ENCODE measurements at places on chromosomes 3 and 15.

DNA sequence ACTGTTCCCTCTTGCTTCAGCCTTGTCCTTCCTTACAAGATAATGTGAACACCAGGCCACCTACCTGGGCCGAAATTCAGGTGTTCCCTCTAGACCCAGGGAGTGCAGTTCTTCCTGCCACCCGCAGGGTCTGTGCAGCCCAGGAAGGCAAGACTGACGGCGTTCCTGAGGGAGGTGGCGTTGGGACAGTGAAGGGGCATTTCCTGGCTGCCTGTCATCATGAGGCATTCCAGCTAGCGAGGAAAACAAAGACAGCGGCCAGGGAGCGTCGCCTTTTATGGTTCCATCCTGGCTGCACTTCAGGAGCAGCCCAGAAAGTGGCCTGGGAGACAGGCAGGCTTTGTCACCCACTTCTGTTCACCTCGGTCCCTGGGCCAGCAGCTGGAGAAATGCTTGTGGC, 84.8 kb upstream of the WNT5A start:
- no peak for DNase-seq

GRCh38 chr15:27990521-27991515, 108.3 kb downstream of the OCA2 start:
- DNase-seq = no peak

DNA sequence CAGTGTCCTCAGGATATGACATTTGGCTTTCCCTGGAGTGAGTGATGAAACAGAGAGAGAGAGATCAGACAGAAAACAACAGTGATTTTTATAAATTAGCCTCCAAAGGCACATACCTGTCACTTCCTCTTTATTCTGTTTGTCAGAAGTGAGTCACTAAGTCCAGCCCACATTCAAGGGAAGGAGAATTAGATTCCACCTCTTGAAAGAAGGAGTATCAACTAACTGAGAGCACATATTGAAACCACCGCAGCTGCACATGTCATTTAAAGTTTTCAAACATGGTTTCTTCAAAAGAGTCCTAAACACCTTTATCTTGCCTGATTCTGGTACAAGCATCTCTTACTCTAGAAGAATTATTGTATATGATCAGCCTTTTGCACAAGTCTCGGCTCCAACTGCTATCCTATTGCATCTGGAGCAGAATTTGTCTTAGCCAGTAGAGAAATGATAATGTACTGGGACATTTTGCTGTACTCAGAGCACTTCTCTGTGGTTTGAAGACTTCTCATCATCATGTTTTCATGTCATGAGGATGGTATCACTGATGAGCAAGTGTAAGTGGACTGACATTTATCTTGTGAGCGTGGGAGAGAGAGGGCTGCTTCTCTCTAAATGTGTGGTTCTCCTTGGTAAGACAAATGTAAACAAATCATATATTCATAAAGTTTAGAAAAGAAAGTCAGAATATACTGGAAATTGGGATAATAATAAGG, 338.9 kb upstream of the CFAP20DC start:
- no peak for DNase-seq

- no peak for DNase-seq
Observed at GRCh38 chr3:123831420-123831819, 52.7 kb downstream of the MYLK start.

DNA sequence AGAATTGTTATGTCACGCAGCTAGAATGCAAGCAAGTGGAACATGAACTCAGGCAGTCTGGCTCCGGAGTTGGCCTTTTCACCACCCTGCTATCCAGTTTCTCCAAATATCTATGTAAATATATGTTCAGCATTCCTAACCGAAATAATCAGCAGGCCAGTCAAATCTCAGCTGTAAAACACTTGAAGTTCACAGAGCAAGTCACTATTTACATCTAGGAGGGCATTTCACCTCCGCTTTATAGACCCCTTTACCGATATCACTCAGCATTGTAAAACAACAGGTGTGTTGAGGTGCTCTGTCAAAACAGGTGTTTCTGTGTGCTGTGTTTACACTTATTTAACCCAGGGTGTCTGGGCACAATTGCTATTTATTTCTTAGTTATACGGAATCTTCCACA, 12.2 kb upstream of the HES1 start:
- no peak for DNase-seq

- no peak for DNase-seq
Observed at GRCh38 chr3:156632601-156633000, 41.8 kb upstream of the TIPARP start.

GRCh38 chr15:50819344-50819743, 53.8 kb upstream of the SPPL2A start:
- DNase-seq = no peak

All from GM12892 (cell line).